ENCODE measurements at places on chromosomes 1 and 21.

GRCh38 chr21:30434033-30434631 is 4.1 kb downstream of the KRTAP13-4 start:
- DNase-seq: no peak

DNA sequence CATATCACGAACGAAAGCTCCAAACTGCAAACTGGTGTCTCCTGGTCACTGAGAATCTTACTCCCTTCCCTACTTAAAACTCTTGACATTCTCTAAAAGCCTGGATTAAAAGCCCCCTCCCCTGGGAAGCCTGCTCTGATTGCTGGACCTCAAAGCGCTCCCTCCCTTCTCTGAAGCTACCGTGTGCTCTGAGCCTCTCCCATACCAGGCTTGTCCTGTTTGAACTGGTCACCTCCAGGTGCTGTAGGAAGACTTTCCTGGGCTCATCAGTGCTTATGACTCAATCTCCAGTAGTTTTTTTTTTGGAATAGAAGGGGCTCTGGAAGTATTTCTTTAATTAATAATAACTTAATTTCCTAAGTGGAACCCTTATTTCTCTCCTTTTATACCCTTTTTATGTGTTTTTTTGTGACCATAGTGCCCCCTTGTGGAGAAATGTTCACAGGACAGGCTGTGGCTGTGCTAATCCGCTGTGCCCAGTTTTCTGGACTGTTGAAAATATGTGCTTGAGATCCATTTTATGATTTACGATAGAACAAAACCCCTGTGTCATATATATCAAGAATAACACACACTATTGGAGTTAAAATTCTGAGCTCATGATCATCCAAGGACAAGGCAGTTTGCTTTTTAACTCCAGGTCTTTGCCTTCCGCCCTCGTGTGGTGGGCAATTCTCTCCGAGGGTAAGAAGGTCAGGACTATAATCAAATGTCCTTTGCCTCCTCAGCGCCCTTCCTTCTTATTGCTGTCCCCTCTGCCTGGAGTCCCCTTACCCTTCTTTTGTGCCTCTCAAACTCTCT is 16.9 kb downstream of the MTARC1 start:
- no peak for DNase-seq

- no peak for DNase-seq
These were observed 9.0 kb downstream of the TRIM67 start for GRCh38 chr1:231170875-231171274.

DNA sequence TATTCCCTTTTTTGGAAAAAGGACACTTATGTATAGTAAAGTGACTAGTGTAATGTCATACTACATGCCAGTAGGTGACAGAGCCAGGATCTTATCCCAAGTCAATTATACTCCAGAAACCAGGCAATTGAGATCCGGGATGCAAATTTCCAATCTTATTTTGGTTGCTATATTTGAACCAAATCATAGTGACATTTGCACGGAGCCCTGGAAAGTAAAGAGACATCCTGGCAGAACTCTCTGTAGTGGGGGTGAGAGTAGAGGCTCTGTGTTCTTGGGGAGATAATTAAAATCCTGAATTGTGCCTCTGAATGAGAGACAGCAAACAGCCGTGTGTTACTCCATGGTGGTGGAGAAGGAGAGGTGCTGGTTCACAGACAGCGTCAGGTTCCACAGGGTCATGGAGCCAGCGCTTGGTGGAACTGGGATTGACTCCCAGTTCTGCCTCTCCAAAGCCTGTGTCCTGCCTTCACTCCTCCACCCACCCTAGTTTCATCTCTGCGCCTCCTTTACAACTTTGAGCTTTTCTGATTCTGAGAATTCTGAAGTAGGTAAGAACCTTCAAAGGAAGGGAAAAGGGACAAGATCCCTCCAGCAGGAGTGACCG is 432.3 kb downstream of the PTPRU start:
- no peak for DNase-seq

DNA sequence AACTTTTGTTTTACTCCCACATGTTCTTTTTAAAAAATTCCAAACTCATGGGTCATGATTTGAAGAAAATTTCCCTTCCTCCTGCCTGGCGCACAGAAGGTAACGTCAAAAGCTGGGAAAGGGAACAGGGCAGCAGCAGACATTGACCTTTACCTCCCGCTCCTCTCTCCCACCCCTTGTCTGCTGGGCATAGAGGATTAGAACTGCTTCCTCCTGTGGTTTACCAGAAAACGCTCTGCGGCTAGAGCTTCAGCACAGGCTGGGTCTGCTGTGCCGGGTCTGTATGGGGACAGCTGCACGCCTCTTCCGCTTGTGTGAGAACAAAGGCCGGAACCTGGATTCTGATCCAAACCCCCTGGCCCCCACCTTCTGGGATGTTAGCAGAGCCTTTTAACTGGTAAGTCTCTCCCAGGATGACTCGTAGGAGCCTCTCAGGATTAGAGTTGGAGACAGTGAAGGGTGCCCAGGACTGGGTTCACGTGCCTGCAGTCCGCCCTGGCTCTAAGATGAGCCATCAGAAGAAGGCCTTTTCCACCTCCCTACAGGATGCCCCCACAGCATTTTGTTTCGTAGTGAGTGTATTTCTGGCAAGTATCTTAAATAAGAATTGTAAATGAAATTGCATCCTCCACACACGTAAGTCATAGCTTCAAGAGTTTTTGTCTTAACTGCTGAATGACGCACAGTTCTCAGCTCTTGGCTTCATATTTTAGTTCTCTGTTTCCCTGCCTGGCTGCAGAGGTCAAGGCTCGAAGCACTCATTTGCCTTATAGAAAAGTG is 5.2 kb downstream of the H6PD start:
- peak; percentile 48 for DNase-seq

- DNase-seq: no peak
These were observed 20.6 kb upstream of the TBX15 start for GRCh38 chr1:119008483-119009311.

DNA sequence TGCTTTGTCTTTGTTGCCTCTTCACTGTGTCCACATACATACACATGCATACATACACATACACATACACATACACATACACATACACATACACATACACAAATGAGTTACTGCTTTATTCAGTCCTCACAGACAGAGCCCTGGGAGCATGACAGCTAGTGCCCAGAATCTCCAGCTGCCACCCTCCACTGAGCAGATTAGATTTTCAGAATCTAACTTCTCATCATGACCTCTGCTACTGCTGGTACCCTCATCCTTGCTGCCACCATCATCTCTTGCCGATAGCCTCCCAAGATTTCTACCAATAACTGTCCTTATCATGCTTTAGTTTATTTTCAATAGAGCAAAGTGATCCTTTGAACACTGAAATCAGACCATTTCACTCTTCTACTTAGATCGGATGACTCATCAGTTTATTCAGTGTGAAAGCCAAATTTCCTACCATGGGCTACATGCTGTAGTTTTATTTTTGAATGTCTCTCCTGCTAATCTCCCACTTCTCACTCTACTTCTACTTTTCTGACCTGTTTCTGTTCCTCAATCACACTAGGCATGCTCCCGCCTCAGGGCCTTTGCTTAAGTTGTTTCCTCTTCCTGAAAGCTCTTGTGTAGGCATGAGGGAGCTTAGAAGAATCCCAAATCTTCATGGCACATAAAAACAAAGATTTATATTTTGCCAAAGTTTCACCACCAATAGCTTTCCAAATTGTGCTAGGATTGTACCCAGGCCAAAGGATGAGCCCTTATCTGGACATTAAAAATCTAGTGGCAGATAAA is 43.0 kb downstream of the ATP6V1G3 start:
- DNase-seq: no peak

DNA sequence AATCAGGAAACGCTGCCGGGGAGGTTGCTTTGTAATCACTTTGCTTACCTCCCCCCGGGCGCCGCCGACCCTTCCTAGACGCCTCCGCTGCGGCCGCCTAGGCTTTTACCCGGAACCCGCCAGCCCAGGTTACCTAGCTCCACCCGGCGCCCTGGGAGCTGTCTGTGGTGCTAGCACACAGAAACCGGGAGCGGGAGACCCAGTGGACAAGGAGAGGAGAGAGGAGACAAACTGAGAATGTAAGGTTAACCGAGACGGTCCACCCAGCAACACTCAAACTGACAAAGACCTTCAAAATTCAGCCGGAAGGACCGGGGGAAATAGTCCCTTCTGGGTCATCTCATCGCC is 9.8 kb downstream of the BARHL2 start:
- no peak for DNase-seq

GRCh38 chr1:155172732-155173477 is at the start of gene KRTCAP2:
KRTCAP2 (minus strand) TSS chr1:155173304; CDS start chr1:155173224, 80 bp downstream.
- DNase-seq: peak; percentile 89

- no peak for DNase-seq
These were observed 311.1 kb downstream of the AJAP1 start for GRCh38 chr1:4965346-4966075.

DNA sequence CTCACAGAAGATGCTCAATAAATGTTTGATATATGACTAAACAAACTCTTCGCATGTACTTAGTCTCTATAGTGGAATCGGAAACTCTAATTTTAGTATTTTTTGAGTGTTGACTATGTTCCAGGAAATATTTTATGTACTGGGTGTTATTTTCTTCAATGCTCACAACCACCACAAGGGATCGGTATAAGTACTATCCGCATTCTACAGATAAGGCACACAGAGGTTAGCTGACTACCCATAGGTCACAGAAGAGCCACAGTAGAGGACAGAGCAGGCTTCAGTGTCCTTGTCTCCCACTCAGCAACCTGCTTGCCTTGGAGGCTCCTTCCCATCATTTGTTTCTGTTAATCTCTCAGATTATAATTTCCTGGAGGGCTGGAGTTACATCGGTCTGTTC is 451.3 kb downstream of the OMA1 start:
- DNase-seq: no peak

DNA sequence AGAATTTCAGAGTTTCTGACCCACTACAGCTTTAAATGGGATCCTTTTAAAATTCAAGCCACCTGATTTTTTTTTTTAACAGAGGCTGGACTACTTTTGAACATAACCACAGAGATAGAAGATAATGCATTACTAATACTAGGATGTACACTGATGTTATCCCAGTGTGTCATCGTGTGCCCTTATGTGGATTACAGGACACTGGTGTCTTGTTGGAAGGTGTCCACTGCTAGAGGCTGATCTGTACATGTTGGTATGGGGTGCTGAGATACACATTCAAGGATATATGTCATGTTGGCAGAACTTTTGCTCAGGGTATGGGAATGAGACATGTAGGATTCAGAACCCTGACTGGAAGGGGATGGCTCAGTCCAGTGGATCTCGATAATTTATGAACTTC is 56.3 kb downstream of the INAVA start:
- no peak for DNase-seq

- no peak for DNase-seq
These were observed 113.5 kb upstream of the CD34 start for GRCh38 chr1:208024406-208024805.

DNA sequence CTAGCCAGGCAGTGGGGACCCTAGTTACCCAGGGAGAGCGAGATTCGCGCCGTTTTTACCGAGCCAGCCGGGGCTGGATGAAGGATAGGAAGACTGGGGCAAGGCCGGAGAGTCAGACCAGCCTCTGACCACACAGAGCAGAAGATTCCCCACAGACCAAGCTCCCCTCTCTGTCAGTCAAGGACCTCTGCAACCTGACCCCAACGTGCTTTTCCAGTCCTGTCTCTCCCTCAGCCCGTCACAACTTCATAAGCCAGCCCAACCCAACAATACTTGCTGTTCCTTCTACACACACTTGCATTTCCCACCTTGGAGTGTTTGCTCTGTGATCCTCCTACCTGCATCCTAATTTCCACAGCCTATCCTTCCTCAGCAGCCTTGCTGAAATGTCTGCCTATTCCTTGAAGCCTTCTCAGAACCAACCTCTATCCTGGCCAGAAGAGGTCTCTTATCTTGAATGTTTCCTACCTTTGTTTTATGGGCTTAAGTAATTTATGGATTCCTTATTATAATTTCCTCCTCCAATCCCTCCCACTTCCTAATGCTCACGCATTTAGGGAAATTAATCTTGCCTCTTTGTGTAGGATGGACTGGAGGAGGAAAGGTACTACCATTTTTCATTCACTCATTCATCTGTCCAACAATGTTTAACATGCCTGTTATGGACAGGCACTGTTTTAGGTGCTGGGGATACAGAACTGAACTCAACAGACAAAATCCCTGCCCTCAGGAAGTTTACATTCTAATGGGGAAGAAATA is at the start of gene GSTM3:
Gene GSTM3, minus strand, starts transcription at position 424 of the 759 bp plus-strand sequence. CDS start 751 bp downstream, outside the sequence.
- DNase-seq: no peak

DNA sequence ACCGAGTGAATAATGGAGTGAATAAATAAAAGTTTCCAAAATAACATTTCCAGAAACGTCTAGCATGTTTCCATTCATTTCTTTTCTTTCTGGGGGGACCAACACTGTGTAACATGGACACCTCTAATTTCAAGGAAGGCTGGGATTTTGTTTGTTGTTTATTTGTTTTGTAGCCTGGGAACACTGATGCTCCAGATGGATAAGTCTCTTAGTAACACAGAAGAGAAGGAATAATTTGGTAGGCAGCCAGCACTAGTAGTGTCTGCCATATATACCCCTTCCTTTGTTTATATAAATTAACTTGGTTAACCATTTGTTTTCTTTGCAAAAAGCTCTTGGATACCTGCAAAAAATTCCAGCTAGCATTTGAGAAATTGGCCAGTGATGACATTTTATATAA is 411.4 kb upstream of the DEPDC1 start:
- no peak for DNase-seq

GRCh38 chr1:181513786-181514297 is 30.5 kb downstream of the CACNA1E start:
- DNase-seq: no peak

GRCh38 chr1:154605534-154605933 is 2.5 kb downstream of the ADAR start:
- no peak for DNase-seq

GRCh38 chr1:118201524-118201923 is 16.5 kb upstream of the SPAG17 start:
- no peak for DNase-seq

- DNase-seq: no peak
These were observed 24.4 kb upstream of the TENT5C start for GRCh38 chr1:117581391-117581943.

DNA sequence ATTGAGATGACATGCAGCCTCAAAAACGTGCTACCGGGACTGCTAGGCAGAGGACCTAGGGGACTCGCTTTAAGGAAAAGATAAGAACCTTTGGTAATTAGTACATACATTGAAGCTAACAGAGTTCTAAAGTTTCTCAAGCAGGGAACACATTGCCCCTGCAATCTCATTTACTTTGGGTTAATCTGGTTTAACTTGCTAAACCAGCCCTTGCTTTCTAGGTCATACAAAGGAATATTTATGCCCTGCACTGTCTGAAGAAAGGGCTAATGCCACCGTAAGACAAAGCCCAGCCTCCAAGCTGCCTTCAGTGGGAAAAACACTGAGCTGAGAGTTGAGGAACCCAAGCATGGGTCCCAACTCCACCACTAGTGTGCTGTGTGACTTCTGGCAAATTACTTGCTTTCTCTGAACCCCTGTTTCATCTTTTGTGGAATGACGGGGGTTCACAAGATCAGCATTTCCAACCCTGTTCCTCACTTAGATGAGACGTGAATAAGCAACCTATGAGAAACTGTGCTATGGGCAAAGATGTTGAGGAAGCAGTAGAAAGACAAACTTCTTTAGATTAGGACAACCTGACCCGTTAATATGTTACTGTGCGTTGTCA is 66.3 kb downstream of the VWA5B1 start:
- no peak for DNase-seq

GRCh38 chr1:196078691-196079090 is 529.5 kb downstream of the KCNT2 start:
- DNase-seq: no peak

GRCh38 chr1:61268546-61269240 is 186.3 kb downstream of the NFIA start:
- DNase-seq: no peak

- DNase-seq: no peak
These were observed 99.8 kb downstream of the PSMG1 start for GRCh38 chr21:39083377-39084008.

Data from T-cell (primary cell).